ENCODE measurements at places on chromosomes 5 and 9. TPM values are rescaled to one million over a fixed set of nuclear protein-coding genes. Genes with fewer than 3 reads are reported as not detected.

EQTN gene
- not detected for total RNA-seq

DNA sequence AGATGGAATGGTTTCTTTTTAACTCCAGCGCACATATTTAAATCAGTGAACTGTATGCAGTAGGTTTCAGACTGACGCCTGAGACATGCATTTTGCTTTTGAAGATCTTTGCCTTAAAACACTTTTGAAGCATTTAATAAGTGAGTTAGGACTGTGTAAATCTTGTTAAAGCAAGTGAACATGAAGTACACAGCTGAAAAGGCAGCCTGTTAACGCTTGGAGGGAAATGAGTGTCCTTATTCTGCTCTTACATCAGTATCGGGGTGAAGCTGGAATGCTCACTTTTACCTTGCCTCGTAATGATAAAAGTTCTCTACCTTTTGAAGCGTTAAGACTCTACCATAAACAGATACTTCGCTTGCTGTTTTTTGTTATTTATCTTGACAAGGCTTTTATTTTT is 552.2 kb downstream of the ZNF608 start:
- DNase-seq: no peak

DNA sequence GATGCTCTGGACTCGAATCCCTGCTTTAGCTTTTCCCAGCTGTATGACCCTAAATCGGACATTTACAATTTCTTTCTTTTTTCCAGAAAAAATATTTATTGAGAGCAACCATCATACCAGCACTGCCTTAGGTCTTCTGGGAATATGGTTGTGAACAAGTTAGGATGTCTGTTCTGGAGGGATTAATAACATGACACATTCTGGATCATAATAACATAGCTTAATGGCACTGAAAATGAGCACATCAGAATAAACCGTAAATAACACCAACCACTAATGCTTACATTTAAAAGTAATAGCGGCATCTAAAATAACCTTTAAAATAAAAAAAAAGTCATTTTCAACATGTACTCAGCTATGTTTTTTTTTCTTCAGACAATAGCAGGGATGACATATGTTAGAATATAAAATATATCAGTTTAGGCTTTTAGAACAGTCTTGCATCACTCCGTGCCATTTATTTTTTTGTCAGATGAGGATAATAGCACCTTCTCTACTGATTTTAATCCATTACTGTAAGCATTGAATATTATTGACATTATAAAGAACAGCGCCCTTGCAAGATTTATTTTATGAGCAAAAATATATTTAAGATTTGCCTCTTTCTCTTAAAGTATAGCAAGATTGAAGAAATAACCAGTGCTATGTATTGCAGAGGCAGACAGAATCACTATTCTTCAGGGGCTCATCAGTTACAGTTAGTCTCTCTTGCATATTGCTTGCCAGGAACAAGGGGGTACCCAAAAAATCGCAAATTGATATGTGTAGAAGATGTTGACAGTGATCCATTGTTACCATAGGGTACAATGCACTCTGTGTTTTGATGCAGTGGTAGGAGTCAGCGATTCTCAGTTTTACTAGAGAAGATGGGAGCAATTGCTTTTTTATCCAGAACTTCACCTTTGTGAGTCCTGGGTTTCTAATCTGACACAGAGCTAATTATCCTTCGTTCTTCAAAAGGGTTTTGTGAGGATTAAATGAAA is 168.4 kb upstream of the NR3C1 start:
- no peak for DNase-seq

- no peak for DNase-seq
Measured at GRCh38 chr5:19988457-19988856, 457 bp upstream of the CDH18 start.

GRCh38 chr9:127262602-127263001 is 2.0 kb upstream of the GARNL3 start:
- no peak for DNase-seq

GRCh38 chr5:82320966-82321365 is 42.8 kb upstream of the RPS23 start:
- no peak for DNase-seq
